ENCODE measurements at places on chromosomes 6 and 20.

- no peak for DNase-seq
Measured at GRCh38 chr20:58065508-58066361, 162.7 kb downstream of the ANKRD60 start.

GRCh38 chr6:130620338-130620781 lies 206.8 kb upstream of the SMLR1 start:
- DNase-seq = no peak

DNA sequence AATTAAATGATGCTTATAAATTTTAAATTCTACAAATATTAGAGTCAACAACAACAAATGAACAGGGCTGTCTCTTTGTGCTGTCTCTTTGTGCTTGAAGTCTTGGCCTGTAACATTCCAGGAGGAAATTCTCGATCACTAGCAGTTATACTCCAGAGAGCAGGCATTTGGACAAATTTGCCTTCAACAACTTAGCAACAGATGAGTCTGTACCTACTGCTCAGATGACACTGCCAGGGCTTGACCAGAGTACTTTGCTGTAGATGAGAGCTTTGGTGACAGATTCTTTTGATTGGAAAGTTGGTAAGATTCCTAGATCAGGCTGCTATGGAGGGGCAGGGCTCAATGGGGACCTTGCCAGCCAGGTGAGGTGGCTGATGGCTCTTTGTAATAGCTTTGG lies 217.2 kb downstream of the GRM1 start:
- DNase-seq = no peak

GRCh38 chr20:44955270-44955669 lies 4.9 kb downstream of the TOMM34 start:
- no peak for DNase-seq

DNA sequence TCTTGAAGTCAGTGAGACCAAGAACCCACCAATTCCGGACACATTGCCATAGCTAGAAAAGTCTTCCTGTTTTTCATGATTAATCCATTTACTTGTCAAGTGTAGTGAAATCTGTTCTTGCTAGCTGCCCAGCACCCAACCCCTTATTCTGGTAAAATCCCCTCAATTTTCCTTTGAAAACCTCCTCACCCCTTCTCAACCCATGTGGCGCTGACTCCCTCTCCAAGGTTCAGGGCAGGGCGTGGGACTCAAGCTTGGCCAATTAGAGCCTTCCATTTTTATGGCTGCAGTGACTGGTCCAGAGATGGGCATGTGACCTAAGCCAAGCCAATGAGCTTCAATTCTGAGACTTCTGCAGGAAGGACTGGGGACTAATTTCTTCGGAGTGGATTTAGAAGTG lies 9.8 kb upstream of the ZBP1 start:
- DNase-seq = no peak

DNA sequence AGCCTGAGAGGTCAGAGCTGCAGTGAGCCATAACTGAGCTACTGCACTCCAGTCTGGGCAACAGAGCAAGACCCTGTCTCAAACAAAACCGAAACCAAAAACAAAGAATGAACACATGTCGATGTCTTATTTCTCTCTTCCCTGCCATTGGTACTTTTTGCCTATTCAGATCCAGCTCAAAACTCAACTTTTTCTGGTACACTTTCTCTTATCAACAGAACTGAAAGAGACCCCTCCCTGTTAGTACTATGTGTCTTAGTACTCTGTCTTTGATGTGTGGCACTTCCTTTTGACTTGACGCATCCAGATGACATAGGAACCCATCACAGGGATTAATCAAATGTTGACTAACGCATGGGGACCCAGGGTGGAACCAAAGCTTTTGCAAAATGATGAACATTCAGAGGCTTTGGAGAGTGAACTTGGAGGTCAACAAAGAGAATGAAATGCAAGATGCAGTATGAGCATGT lies 44.8 kb downstream of the AKAP12 start:
- no peak for DNase-seq

GRCh38 chr6:87333591-87334181 lies 4.6 kb upstream of the GJB7 start:
- DNase-seq = no peak

DNA sequence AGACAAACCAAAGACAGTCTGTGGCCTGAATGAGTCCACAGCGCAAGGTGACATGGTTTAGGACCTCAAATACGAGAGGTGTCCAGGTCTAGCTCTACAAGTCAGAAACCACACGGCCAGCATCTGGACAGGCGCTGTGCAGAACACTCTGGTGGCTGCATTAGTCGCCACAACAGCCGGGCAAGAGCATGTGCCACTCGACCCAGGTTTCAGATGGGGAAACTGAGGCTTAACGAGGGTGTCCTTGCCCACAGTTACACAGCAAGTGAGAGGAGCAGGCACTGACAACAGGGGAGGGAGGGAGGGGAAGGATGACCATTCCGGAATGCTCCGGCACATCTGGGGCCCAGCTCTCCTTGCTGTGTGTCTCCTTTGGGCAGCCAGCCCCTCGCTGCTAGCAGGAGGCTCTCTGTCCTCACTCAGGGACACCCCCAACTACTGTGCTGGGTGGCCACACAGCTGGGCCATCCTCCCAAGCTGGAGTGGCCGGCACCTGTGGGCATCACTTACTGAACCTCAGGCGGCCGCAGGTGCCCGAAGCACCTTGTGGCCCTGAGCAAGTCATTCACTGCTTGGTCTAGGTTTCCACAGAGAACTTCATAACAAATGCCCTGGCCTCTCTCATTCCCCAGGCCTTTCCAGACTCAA lies 6.6 kb downstream of the DLL1 start:
- DNase-seq = no peak

DNA sequence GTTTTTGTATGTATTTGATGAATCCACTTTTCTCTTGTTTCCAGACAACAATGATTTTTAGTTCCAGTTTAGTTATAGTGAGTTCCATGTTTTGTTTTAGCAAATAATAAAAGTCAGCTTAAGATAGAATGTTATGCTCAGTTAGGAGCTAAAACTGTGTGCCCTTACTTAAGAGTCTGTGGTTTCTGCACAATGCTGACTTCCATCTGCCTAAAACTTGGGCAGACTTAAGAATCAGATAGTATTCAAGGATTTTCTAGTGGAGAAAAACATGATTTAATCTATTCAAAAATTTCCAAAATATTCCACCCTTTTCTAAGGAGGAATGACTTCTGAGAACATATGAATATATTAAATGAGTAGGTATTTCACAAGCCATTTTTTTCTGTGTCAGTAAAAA lies 32.8 kb downstream of the LAMA4 start:
- DNase-seq = no peak

GRCh38 chr6:114334237-114334636 lies 8.6 kb downstream of the HS3ST5 start:
- no peak for DNase-seq

- DNase-seq = no peak
Measured at GRCh38 chr20:1898482-1899240, 3.5 kb downstream of the SIRPA start.

GRCh38 chr6:125197795-125198269 lies 44.3 kb downstream of the TPD52L1 start:
- DNase-seq = no peak

GRCh38 chr6:5587648-5588047 lies 326.3 kb downstream of the FARS2 start:
- no peak for DNase-seq

DNA sequence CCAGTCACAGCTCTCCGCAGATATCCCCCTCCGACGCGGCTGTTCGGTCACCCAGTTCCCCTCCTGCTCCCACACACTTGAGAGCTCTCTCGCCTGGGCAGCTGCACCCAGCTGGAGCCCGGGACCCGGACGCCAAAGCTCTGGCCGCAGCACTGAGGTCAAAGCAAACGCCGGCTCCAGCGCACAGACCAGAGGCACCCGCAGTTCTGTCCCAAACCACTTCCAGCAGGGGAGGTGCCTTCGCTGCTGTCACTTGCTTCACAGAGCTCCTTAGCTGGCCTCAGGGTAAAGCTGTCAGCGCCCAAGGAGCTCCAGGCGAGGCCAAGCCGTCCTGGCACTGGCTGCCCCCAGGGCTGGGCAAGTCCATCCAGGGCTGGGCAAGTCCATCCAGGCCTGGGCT lies 27.9 kb downstream of the SLC2A4RG start:
- DNase-seq = no peak

- no peak for DNase-seq
Measured at GRCh38 chr6:74060354-74060753, 364.4 kb downstream of the CD109 start.

DNA sequence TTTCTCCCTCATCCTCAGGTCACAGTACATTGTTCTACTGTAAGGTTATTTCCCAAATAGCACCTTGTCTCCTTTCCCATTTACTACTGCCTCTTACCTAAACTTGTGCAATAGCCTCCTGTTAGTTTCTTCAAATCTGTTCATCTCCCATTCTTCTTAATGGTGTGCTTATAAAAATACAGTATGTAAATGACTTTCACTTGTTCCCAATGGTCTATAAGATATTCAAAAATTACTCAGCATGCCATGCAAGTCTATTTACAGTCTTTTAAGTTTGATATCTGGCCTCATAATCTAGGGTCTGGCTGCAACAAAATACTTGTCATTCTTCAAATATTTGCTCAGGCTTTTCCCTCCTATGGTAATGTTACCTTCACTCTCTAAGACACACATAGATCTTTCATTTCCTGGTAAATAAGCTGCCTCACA lies 31.5 kb upstream of the RHAG start:
- no peak for DNase-seq

DNA sequence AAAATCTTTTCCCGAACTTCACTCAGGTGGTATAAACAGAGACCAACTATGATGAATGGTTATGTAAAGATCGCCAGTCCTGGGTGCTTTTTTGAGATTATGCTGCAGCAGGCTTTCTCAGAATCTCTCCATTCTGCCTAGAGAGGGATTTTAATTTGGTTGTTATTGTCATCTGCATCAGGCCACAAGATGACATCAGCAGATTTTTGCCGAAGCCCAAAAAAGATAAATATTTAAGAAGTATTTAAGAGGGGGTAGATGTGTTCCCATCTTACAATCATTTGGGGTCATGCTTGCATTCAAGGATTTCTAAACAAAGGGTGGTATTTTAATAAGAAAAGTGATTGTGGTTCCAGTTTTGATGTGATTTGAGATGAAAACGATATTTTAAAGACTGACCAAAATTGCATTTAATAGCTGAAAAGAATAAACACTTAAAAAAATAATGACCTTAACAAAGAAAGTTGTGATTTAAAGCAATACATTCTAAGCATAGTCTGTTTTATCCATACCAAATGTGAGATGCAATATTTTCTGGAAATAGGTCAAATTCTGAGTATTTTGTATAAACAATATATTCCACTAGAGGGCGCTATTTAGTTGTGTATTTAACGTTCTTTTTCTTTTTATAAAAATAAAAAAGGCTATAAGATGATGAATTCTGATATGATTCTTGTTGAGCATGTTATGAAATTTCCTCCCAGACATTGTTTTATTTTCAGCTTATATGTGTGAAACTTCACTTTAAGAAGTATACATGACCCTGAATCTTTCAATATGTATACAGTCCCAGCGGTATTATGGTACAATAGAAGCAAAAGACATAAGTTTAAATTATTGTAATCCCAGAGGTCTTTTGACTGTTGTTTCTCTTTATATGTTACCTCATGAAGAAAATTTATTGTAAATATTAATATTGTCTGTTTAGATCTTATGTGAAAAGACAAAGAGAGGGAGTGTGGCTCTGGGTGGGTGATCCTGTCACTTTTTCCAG lies 51.0 kb upstream of the ZFP64 start:
- DNase-seq = no peak

- DNase-seq = no peak
Measured at GRCh38 chr6:169501128-169501527, 200.7 kb downstream of the WDR27 start.

DNA sequence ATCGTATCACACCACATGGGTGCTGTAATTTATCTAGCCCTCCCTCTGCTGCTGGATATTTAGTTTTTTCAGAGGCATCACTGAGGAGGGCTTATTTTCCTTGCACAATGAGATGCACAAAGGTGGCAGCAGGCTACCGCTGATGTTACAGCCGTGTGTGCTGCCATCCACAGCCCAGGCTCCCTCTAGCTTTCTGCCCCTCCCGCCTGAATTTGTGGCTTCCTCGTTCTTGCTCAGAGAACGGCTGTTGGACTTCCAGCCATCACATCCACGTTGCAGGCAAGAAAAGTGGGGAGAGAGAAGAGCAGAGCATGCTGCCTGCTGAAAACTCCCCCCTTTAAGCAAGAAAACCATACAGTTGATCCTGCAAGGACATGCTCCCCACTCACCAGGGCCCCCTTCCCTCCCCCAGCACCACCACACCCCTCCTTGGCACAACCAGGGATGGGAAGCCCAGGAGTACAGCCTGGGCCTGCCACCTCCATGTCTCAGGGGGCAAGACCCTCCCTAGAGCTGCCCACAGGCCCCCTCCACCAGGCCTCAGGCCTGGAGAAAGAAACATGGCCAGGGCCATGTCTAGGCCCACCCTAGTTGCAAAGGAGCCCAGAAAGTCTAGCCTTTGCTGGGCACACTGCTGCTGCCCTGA lies 102.6 kb downstream of the MRPL14 start:
- DNase-seq = no peak

- no peak for DNase-seq
Measured at GRCh38 chr6:105880030-105880492, 206.1 kb upstream of the PRDM1 start.

DNA sequence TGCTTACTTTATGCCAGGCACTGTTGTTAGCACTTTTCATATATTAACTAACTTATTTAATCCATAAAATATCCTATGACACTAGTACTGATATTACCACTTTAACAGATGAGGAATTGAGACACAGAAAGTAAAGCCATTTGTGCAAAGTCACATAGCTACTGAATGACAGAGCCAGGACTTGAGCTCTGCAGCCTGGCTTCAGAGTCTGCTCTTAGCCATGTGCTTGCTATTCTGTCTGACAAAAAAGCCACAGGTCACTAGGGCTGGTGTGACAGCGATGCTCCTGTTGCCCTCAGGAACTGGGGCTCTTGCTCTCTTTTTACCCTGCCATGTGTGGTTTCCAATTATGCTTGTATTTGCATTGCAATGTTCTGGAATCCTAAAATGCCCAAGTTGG lies 44.7 kb upstream of the RNF8 start:
- DNase-seq = no peak

GRCh38 chr6:31293343-31293742 lies 21.5 kb upstream of the HLA-C start:
- DNase-seq = no peak

GRCh38 chr6:112591329-112591728 lies 244.2 kb downstream of the RFPL4B start:
- DNase-seq = no peak

DNA sequence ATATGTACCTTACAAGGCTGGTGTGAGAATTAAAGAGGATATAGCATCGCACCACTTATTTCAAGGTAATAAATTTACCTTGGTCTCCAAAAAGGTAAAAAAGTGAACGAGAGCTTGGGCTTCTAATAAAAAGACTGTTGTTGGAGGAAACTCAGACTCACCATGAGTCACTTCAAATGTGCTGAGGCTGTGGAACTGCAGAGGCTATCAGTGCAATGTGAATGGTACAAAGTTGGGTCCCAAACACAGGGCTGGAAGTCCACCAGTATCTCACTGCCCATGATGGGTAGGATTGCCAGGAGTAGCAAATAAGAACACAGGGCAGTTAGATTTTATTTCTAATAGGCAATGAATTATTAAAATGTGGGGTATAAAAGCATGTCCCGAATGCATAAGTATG lies 200.6 kb downstream of the MAFB start:
- no peak for DNase-seq
